ENCODE measurements at places on chromosomes 4 and X.

- DNase-seq = no peak
These were observed 30.2 kb upstream of the SEPSECS start for GRCh38 chr4:25190407-25190806.

- DNase-seq = no peak
These were observed at the start of gene PORCN for GRCh38 chrX:48508400-48509244. PORCN (plus strand) TSS chrX:48508992; CDS start chrX:48509821, 829 bp downstream.

DNA sequence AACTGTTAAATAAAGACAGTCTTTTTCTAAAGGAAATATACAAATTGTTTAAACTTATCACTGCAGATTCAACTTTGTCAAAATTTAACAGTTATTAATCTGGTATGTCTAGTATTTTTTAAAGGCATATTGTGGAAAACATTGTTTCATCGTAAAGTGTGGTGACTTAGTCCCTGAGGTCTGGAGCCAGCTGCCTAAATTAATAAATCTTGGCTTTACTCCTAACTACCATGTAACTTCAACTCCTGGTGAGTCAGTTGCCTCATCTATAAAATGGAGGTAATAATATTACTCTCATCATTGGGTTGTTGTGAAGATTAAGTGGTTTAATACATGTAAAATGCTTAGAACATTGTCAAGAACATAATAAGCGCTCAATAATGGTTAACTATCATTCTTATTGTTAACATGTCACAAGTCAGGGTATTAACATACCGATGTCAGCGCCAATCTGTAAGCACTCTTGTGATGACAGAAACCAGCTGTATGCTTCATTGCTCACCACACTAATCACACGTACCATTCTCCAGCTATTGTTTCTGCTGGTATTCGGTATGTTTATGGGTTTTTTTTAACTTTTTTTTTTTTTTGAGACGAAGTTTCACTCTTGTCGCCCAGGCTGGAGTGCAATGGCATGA, 14.1 kb upstream of the SMIM43 start:
- DNase-seq = no peak

DNA sequence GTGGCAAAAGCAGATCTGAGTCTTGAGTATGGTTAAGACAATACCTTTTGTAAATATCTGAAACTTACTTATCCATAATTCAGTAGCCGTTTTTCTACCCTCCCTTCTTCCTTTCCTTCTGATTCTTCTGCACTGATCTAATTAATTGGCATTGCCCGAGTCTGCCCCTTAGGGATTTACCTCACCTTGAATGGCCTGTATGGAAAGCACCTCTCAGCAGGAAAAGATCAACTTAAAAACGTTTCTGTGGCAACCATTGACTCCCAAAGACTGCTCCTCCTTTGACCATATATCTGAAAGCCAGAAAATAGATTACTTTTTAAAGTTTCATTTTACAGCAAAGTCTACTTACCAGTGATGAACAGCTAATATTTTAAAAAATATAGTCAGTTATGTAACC, 496.5 kb upstream of the LCORL start:
- DNase-seq = no peak

DNA sequence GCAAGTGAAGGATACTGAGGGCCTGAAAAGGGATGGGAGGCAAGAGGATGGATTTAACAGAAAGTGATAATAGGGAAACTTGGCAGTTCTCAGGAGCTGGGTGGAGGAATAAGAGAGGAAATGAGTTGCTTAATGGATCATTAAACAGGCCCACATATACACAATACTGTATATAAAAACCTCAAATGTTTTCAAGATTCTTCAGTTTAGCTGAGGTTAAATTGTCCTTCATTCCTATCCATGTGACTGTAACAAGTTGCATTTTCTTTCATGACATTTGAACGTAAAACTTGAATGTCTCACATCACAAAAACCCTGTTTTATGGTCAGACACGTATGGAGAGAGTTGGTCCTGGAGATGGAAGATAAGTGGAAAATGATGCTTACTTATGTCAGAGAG, 76.5 kb upstream of the PLAC8 start:
- DNase-seq = no peak

GRCh38 chr4:7806338-7807090, 133.1 kb downstream of the AFAP1 start:
- no peak for DNase-seq

DNA sequence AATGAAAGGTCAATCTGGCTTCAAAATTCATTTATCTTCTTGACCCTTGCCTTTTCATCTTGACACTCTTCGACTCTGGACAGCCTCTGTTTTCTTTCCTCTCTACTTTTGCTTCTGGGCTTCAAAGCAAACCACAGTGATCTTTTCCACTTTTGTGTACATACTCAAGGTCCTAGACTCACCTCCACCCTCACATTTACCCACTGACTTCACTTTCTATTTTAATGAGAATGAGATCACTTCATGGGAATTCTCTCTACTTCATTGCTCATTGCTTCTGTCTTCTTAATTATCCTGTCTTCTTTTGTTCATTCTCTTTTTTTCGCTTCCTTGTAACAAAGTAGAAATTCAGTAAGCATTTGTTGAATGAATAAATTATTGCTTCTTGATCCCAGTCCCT, 330.1 kb upstream of the HAND2 start:
- no peak for DNase-seq

GRCh38 chr4:154936873-154937272, 155.8 kb downstream of the RBM46 start:
- DNase-seq = no peak

- DNase-seq = no peak
These were observed 182.6 kb upstream of the PUDP start for GRCh38 chrX:7330556-7330955.

DNA sequence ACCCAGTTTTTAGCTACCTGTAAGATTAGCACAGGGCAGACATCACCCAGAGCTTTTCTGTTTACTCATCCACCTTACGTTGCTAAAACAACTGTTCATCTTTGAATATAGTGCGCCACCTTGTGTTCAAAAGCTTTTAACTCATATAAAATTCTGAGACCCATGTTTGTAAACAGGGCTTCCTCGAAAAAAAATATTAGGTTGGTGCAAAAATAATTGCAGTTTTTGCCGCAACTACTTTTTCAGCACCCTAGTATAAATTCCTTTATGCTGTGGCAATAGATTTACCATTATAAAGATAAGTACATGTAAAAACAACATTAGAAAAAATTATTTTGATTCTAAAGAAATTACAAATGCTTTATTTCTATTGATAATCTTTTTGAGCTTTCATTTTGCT, 147.9 kb downstream of the LRBA start:
- peak; percentile 34 for DNase-seq

DNA sequence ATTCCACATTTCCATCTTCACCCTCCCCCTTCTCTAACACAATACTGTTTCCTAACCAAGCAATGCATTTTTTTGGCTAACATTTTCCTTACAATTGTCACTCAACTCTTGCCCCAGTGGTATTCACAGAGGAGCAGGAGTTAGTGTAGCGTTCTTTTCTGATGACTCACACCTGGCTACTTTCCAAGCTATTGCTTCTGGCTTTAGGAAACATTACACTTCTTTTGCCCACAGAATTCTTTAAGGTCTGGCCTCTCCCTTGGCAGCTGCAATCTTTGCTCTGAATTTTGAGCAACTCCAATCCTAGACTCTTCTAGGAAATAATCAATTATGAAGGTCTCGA, 27.5 kb upstream of the PDGFC start:
- peak; percentile 100 for DNase-seq

DNA sequence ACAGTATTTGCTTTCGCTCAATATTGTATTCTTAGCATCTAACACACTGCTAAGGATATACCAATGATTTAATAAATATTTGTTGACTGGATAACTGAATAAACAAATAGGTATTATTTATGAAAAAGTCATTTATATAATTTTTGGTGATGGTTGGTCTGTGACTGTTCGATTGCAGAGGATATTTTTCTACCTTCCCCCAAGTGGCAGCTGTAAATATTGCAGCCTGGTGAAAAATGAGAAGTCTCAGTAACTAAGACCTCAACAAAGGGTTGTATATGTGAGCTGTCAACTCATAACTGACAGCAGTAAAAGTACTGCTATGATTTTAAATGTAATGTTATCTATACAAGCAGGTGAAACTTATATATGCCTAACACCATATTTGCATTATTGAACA, 36.0 kb downstream of the HTR2C start:
- no peak for DNase-seq

DNA sequence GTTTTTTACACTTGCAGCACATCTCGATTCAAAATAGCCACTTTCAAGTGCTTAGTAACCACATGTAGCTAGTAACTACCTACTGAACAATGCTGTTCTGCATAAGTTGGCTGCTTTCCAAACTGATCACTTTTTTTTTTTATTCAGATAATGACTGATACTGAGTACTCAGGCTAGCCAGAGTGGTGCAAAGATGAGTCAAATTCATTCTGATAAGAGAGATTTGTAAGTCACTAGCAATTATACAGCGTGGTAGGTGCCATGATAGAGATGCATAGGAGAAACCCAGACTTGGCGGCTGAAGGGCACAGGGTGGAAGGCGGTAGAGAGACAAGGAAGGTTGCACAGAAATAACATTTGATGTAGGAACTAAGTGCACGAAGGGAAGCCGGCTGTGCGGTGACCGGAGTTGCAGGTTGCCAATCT, 357 bp upstream of the IGBP1 start:
- no peak for DNase-seq

GRCh38 chrX:9912351-9913145, 54.6 kb upstream of the CLDN34 start:
- DNase-seq = no peak
